ENCODE measurements at places on chromosomes 7 and 10.

DNA sequence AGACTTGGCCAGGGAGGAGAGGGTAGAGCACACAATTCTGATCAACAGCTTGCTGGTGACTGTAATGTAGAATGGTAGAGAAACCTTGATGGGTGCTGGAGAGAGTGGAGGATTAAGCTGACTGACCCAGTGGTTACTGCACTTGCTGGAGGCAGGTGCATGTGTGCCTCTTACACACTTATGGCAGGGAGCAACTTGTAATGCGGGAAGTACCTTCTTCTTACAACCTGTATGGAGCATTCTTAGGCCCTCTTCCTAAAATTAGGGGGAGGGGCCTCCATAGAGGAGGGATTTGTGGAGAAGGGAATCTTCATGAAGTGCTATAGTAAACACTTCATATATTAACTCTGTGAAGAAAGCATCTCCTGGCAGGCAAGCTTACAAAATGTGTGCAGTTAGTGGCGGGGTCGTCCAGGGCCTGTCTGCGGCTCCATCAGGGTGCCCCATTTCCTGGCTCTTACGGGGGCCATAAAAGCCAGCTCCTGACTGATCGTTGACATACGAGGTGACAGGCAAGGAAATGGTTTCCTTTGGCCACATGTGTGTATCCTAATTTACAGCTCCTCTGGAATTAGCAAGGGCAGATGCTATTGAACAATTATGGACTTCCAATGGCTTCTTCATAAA is 113.5 kb downstream of the RTKN2 start:
- DNase-seq: no peak

- no peak for DNase-seq
These were observed 9.3 kb upstream of the MYL7 start for GRCh38 chr7:44150466-44150832.

DNA sequence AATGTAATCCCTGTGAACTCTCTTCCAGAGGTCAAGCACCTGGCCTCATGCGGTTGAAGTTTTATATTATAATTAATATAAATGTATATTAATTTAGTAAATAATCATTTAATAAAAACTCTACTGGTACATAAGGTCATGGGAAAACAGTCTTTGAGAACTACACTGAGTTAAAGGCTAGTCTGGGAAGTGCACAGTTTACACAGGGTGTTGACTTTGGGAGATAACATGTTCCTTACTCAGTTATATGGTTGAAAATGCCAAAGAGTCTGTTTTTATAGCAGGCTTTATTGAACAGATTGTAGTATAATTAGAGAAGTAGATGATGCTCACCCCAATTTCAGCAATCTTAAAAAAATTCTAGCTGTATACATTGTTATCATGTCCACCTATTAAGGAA is 735.9 kb downstream of the GATA3 start:
- no peak for DNase-seq

DNA sequence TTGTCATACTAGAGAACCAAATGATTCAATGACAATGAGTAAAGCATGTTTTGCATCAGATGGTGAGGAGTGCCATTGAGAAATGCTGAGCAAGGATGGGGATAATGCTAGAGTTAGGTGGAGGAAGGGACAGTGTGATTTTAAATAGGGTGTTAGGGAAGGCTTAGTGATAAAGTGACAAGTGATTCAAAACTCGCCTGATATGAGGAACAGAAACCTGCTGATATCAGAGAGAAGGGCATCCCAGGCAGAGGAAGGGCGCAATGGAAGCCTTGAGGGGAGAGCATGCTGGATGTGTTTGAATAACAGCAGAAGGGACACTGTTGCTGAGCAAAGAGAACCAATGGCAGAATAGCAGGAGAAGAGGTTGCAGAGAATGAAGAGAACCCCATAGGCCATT is 196.2 kb downstream of the NRG3 start:
- no peak for DNase-seq

GRCh38 chr10:116720668-116721546 is 21.5 kb downstream of the HSPA12A start:
- DNase-seq: no peak

DNA sequence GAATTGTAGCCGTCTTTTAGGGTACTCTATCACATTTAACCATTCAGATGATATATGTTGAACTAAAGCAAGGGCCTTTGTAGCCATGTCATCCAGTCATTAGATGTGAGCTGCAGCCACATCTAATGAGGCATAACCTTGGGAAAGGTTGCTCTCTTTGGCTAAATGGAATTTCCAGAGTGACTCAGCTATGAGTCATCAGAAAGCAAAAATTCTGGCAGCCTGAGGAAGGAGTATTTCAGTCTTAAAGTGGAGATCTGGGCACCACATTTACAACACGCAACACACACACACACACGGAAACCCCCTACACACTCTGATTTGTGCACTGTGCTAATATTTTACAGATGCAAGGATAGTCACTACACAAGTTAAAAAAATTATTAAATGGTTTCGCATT is 176.9 kb upstream of the ZWINT start:
- DNase-seq: no peak

DNA sequence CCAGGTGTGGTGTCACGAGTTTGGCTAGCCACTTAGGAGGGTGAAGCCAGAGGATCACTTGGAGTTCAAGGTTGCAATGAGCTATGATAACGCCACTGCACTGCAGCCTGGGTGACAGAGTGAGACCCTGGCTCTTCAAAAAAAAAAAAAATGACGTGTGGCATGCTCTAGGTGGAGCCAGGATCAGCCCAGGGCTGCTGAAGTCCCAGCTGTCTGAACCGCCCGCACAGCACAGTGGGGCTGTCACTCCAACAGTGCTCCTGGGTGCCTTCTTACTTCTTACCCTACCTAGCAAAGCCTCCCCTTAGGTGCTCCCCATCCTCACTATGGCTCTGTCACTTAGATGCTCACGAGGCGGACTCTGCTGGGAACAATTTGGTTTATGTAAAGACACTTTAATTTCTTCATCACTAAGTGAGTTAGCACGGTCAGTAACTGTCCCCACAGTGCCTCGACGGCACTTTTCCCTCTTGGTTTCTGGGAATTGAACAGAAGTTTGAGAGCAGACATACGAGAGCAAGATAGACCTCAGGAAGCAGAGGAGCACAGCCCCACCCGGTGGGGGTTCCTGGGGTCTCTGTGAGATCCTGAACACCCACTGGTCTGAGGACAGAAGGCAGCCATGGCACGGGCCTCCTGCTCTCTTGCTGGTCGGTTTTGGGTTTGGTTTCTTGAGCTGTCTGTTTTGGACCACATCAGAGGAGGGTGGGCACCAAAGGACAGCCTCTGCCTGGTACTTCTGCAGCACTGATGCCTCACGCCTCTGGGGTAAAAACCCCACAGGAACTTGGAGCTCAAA is 66.2 kb upstream of the BTBD16 start:
- DNase-seq: no peak

DNA sequence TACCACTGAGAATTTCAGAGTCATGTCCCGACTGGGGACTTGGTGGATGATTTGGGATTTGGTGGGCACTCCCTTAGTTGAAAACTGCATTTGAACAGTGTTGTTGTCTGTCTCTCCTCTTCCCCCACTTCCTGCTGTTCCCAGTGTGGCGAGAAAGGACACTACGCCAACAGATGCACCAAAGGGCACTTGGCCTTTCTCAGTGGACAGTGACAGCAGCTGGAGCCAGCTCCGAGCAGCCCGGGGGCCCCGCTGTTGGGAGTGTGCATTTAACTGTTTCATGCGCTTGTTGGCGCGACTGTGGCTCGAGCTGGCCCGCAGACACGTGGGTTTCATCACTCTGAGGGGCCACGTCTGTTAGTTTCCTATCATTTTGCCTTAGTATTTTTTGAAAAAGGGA is 9.7 kb downstream of the ATP5MF start:
- DNase-seq: no peak

GRCh38 chr7:48718731-48719378 is 205.5 kb upstream of the CDC14C start:
- no peak for DNase-seq

DNA sequence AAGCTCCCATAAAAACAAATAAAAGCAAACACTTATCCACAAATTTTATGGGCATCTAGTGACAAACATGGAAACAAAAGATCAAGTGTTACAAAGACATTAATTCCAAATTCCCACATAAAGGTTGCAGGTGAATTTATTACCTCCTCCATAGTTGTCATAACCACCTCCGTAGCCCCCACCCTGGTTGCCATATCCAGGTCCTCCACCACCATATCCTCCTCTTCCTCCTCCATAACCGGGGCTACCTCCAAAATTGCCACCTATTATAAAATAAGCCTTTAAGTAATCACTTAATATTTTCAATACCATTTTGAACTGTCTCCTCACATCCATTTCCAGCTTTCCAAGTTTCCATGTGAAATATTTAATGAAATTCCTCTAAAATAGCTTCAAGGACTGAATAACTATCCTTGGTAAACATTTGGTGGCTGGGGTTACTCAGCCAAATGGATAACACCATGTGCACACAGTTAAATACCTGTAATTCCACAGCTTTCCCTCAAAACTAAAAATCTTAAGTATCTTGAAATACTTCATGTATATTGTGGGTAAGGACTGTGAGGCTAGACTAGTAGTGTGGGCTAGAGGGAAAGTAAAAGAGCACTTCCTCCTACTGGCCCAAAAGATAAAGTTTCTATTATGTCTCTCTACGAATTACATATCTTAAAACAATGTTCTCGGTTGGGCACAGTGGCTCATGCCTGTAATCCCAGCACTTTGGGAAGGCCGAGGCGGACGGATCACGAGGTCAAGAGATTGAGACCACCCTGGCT is 6.9 kb downstream of the HNRNPA2B1 start:
- no peak for DNase-seq

GRCh38 chr10:124092860-124093773 is at the start of gene CHST15:
Gene CHST15 (minus strand): TSS chr10:124093598. CDS start chr10:124046212, 47,386 bp downstream.
- no peak for DNase-seq

GRCh38 chr10:115026056-115026745 is 67.0 kb upstream of the ATRNL1 start:
- no peak for DNase-seq

DNA sequence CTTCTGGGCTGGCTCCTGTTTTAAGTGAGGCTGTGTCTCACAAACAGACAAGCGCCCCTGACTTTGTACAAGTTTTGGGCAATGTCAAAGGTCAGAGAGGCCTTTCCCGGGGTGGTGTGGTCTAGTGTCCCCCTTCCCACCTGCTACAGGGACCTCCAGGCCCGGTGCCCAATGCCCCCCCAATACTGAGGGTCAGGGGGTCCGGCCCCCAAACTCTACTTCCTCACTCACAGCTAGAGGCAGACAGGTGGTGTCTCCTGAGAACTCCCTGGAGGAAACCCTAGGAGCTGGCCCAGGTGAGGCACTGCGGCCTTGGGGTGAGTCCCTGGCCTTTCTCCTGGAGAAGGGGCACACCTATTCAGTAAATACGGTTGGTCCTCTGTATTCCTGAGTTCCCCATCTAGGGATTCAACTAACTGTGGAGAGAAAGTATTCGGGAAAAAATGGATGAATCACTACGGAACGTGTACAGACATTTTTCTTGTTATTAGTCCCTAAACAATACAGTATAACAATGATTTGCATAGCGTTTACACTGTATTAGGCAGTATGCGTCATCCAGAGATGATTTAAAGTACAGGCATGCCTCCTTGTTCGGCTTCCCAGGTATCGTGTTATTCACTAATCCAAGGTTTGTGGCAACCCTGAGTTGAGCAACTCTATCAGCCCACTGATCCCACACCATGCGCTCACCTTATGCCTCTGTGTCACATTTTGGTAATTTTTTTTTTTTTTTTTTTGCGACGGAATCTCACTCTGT is 308.1 kb downstream of the WDR37 start:
- DNase-seq: no peak

DNA sequence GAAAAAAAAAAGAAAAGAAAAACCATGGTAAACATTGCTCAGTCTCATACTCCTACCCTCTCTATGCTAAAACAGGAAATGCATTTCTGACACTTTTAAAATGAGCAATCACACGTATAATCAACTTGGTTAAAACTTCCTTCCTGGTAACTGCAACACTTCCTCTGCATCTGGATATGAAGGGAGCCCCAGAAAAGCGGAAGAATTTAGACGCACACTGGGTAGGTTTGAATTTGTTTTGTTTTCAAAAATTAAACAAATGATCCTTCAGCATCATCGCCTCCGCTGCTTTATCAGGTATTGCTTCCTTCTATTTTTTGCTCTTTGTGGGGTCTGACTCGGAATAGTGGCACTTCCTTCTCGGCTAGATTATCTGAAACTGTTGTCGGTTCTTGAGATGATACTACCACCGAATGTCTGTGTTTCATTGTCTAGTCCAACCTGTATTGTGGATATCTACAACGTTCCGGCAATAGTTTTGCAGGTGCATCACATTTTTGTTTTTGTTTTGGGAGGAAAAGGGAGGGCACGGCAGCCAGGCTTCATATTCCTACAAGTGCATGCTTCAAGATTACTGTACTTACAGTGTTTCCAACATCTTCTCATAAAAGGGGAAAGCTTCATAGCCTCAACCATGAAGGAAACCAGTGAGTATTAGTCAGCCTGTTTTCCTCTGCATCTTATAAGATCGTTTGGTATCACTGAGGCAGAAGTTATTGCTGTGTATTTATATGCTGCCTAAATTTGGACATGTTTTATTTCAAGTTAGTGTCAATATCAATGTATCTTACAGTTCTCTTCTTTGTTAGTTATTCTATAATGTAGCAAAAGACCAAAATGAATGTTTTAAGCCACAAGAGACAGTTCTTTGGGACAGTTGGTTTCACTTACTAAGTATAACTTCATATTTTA is at the start of gene PIK3CG:
TSS of gene PIK3CG (plus strand) at position 153 of the 912 bp plus-strand sequence. CDS start 2,280 bp downstream, outside the sequence.
- DNase-seq: no peak

DNA sequence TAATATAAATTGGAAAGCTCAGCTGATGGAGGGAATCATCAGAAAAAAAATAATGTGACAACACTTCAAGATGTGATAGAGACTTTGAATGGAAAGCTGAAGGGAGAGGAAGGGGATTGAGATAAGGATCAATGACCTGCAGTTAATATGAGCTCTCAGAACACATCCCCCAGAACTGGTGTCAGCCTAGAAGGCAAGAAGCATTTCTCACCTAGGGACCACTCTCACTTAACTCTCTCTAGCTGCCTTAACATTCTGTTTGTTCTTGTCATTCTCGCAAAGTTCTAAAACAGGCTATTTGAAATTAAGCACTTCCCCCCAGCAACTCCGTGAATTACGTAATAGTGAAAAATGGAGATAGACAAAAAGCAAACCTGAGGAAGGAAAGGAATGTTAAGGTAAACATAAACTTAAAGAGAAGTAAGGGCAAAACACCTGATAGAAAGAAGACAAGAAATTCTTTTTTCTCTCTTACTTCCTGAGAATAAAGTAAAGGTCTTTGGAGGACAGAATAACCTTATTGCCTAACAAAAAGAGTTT is 1.2 kb upstream of the MPP7 start:
- no peak for DNase-seq

GRCh38 chr7:119522263-119522662 is 750.7 kb upstream of the KCND2 start:
- DNase-seq: no peak

DNA sequence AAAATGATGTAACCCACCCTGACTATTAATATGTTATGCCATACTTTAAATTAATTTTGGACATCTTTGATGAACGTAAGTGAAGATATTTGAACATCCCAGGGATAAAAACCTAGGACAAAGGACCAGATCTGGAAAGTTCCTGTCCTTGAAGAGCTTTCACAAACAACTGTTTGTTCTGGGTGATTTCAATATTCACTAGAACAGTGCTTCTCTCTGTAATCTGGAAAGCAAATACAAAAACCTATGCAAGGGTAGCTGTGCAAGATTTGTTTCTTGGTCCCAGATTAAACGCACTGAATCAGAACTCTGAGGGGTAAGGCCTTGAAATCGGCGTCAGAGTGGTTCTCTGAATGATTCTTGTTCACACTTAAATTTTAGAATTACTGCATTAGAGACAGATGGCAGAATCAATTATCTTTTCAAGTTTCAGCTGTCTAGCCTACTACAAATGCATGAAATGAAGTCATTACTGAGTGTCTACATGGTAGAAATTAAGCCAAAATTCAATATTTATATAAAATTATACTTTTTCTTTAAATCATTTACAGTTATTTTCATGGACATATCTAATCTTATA is 69.6 kb upstream of the CSTF2T start:
- DNase-seq: no peak

Data from stimulated activated CD8-positive, alpha-beta memory T cell treated with anti-CD3 and anti-CD28 coated beads, Interleukin-12 subunit alpha, Interleukin-12 subunit beta, amount 100 ng/mL, for 4 hours (primary cell).